ENCODE measurements at places on chromosomes 11 and 22. TPM values are rescaled to one million over a fixed set of nuclear protein-coding genes. Genes with fewer than 3 reads are reported as not detected.

DNA sequence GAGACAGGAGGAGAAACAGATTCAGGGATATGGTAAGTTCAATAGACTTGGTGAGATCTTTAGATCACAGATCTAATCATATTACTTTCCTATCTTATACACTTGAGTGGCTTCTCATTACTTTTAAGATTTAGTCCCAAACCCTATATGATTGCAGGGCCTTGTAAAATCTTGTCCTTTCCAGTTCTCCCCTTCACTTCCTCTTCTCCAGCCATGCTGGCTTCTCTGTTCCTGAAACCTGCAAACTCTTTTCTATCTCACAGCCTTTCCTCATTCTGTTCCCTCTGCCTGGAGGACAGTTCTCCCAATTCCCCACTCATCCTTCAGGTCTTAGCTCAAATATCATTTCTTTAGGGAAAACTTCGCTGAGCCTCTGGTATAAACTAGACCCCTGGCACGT lies 65.9 kb upstream of the BIRC3 start:
- no peak for DNase-seq

- no peak for DNase-seq
Measured at GRCh38 chr11:76758311-76758710, 24.8 kb upstream of the TSKU start.

- DNase-seq: no peak
Measured at GRCh38 chr11:20474882-20475517, 87.5 kb downstream of the PRMT3 start.

DNA sequence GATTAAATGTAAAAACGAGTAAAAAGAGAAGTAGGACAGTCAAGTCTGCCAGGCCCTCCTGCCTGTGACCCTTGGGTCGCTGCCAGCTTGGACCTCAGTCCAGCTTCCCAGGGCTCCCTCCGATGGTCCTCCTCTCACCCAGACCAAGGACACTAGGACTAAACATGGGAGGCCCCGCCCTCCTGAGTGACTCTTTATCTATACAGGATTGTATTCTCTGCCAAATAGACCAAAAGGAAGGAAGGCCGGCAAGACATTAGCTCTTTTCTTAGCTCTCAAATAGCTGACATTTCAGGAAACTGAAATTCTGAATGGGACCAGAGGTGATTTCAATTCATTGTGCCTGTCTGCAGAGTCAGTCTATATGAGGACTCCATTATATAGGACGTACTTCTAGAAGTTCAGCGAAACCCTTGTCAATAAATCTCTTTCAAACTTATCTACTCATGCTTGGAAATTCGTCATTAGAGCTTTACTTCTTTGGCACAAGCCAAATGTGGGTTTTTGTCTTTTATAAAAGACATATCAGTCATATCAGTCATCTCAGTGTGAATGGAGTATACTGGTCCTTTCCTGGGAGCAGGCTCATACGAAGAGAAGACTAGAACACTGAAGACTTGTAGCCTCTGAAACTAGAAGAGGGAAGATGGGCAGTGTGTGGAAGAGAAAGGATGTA lies 28.5 kb downstream of the ADORA2A start:
- no peak for DNase-seq

GRCh38 chr11:40139066-40139465 lies 1320.4 kb downstream of the LRRC4C start:
- no peak for DNase-seq

- no peak for DNase-seq
Measured at GRCh38 chr11:14645015-14645912, 1.7 kb downstream of the PDE3B start.

GRCh38 chr11:114218508-114218907 lies 77.7 kb upstream of the NNMT start:
- DNase-seq: no peak

- DNase-seq: no peak
Measured at GRCh38 chr22:35634943-35635540, 13.2 kb upstream of the APOL6 start.

DNA sequence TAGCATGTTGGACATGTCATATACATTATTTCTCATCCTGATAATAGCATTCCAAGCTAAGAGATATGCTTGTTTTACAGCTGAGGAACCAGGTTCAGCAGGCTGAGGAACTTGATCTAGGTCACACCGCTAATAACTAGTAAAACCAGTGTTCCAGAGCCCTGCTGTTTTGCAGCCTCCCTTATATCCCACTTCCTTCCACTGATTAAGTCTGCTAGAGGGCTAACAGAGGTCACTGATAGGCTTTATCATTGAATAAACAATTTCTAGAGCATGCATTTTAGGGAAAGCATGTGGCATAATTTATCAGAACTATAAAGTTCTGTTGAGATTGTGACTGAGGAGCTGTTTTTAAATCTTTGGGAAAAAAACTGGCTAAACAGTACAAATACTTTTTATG lies 54.0 kb downstream of the UVRAG start:
- no peak for DNase-seq

GRCh38 chr11:13152736-13153541 lies 124.7 kb upstream of the BMAL1 start:
- no peak for DNase-seq

RAG1 gene
- 0.10 TPM for polyA plus RNA-seq

SPI1 gene
- polyA plus RNA-seq: not detected

SCN2B gene
- polyA plus RNA-seq: not detected

Data from BJ (cell line).